ENCODE measurements at places on chromosomes 1 and 21.

DNA sequence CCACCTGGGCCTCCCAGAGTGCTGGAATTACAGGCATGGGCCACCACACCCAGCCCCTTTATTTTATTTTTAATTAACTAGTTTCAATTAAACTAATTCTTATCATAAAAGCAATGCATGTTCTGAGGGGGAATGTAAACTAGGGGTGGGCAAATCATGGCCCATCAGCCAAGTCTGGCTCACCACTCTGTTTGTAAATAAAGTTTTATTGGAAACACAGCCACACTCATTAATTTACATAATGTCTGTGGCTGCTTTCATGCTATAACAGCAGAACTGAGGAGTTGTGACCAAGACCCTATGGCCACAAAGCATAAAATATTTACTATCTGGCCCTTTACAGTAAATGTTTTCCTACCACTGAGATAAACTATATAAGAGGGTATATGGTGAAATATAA lies 28.7 kb upstream of the IPO9 start:
- no peak for DNase-seq

DNA sequence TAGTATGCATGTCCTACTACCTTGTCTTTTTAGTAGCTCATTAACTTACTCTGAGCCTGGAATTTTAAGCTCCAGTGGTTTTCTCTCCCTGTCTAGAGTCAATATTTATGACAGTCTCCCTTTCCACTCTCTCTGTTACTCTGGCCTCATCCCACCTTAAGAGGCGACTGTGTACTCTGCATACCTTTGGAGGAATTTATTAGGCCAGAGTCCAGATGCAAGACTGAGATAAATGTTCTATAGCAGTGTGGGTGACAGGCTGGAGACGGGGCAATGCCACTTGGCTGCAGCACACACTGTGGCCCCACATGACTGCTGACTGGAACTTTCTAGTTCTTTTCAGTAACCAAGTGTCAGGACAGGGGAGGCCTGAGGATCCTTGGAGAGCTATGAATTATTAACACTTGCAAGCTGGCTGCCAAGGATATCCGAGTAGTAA lies 4.1 kb upstream of the PDZK1 start:
- DNase-seq, result no peak

- DNase-seq, result no peak
These were observed 136.7 kb downstream of the CENPF start for GRCh38 chr1:214739621-214740238.

DNA sequence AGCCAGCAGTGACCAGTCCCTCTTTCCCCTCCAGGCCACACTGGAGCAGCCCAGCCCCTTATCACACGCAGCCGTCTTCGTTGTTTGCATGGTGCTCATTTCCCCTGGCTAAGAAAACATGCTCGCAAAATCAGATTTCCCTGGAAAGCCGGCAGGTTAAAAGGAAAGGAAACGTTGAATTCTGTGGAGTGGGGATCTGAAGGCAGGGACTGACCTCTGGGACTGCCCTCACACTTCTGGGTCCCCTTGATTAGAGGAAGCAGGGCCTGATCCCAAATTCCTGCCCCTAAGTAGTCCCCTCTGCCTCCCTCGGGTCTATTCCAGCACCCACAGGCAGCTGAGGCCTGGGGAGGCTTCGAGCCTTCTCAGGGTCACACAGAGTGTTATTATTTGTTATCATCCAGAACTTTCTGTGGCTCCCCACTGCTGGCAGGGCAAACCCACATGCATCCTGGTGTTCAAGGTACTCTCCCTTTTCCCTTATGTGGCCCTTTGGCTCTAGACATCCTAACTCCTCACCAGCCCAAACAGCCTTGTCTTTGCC lies 125.2 kb upstream of the ZBTB40 start:
- no peak for DNase-seq

GRCh38 chr1:171984850-171985485 lies 143.7 kb downstream of the DNM3 start:
- DNase-seq, result no peak
